ENCODE measurements at places on chromosomes 1 and 21.

DNA sequence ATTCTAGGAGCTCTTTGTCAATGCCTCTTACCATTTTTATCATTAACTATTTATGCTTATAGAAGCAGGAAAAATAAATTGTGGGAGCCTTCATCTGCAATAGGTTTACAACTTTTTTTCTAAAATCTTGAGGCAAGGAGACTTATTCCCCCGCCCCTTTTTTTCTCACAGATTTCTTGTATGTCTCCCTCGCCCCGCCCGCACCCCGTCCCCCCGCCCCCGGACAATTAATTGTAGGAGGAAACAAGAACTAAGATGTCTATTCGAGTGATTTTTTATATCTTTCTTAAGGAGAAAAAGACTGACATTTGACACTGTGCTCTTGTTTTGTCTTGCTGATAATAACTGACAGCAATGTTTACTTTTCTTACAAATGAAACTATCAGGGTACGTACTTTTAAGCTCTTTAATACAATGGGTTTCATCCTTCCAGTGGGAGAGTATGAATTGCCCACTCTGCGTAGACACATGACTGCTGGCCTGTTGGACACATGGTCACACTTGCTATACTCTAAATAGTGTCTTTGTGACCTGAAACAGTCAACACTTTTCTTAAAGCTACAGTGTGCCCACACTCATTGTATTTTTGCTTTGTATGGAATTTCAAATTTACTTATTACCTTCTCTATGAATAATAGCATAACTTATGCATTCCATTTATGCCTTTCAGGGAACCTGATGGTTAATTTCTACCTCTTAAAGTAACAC is 1.5 kb upstream of the IVNS1ABP start:
- no peak for DNase-seq

DNA sequence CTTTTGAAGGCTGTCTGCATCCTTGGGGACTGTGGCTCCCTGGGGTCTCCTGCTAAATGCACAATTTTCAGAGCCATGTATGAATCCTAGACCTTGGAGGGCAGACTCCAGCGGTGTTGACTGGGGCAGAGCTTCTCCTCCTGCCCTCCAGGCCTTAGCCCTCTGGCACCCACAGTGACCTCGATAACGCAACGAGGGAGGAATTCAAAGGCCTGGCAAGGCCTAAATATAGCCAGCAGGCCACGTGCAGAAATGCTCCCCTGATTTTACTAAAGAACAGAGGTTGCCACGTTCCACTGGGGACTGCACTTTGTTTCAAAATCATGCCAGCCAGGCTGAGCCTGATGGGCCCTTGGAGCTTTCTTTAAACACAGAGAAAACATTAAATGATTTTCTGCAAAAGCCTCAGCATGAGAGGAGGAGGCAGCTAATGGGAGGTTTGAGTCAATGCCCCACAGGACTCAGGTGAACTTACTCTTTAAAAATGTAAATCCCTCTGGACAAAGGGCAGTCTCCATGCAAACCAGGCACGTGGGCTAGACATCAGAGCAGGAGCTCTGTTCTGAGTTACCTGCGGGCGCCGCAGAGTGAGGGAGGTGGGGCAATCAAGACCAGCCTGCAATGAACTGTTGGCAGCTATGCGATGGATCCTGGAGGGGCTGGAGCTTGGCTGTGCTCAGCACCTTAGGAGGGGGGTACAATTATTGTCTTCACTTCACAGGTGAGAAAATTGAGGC is 28.0 kb downstream of the GRIK3 start:
- no peak for DNase-seq

DNA sequence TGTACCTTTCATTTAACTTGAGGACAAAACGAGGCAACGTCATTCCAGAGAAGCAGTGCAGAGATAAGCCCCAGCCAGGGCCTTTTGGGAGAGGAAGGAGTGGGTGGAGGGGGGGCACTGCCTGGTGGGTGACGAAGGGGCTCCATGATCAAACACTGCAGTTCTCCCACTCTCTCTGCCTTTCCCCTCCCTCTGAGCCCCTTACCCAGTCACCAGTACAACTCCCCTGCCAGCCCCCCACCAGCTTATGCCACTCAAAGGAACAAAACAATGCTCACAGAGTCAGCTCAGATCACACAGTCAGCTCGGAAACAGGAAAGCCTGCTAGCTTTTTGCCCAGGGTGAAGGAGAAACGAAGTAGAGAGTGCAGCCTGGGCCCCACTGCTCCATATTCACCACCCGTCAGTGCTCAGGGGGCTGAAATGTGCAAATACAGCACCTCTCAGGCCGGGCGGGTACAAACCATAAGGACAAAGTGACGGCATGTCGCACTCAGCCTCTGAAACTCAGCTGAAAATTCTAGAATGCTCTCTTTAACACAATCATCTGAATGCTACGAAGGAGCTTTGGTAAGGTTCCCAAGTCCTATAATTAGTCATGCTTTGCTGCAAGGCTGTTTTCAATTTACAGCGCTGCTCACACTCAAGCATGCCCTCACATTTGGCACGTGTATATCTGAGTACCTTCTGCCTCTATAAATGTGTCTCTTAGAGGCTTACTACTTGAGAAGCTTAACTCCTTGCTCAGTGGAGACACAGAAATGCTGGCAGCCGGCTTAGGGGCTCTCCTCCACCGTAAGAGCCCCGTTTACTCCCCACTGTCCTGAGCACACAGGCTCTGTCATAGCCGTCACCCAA is 65.8 kb upstream of the RAB4A start:
- DNase-seq = peak; percentile 12

GRCh38 chr1:52368383-52369172 is 2.6 kb upstream of the CC2D1B start:
- DNase-seq = peak; percentile 26

GRCh38 chr1:243420946-243421685 is 165.3 kb downstream of the SDCCAG8 start:
- peak; percentile 100 for DNase-seq

GRCh38 chr1:15370781-15371520 is 38.7 kb upstream of the EFHD2 start:
- no peak for DNase-seq

DNA sequence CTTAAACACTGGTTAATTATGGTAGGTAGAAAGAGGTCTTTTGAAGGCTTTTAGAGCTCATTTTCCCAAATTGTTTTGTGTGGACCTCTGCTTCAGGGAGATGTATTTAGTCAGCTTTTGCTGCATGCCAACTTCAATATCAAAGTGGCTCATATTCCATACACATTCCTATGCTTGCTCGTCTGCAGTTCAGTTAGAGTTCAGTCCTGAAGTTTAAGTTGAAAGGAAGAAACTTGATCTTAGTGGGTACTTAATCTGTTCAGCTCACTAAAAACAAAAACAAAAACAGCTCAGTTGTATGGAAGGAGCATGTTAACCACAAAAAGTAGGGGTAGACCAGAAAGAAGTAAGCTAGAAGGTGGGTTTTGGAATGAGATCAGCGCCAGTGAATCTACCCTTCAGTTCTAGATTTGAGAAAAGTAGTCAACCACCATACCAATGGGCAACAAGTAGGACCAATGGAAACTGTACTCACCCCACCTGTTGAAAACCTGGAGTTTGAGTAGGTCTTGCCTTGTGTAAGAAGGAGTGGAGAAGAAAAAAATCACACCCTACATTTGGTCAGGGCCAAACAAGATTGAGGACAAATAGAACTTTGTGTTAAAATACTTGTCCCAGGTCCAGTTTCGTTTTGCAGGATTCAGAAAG is 58.0 kb downstream of the LEPR start:
- no peak for DNase-seq

GRCh38 chr1:167196166-167196565 is 24.5 kb upstream of the POU2F1 start:
- peak; percentile 87 for DNase-seq

GRCh38 chr1:153343811-153344717 is 4.6 kb downstream of the PGLYRP4 start:
- DNase-seq = no peak

- DNase-seq = no peak
Measured at GRCh38 chr21:46119144-46119636, 21.3 kb downstream of the COL6A2 start.

DNA sequence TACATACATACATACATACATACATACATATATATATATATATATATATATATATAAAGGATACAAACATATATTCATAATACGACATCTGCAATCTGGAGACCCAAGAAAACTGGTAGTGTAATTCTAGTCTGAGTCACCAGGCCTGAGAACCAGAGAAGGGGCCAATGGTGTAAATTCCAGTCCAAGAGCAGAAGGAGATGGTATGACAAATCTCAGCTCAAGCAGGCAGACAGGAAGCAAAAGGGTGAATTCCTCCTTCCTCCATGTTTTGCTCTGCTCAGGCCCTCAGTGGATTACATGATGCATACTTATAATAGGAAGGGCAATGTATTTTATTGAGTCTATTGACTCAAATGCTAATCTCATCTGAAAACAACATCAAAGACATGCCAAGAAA is 1060.4 kb upstream of the TMPRSS15 start:
- DNase-seq = no peak

DNA sequence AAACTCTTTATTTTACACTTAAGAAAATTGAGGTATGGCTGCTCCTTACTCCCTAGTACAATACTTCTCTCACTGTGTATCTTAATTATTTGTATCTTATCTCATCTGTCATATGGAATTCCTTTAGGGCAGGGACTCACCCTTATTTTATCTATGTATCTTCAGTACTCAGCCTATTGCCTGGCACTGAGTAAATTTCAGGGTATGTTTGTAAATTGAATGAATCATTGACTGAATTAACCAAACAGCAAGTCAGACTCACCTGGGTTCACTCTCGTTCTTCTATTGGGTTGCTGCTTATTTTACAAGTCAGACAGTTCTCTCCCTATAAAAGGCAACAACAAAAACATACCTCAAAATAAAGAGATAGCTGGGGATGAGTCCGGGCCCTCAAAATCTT is 63.8 kb downstream of the LAMC1 start:
- DNase-seq = no peak

GRCh38 chr1:119139857-119140176 is 636 bp downstream of the WARS2 start:
- DNase-seq = peak; percentile 34

GRCh38 chr1:185365951-185366350 is 48.9 kb upstream of the IVNS1ABP start:
- no peak for DNase-seq

DNA sequence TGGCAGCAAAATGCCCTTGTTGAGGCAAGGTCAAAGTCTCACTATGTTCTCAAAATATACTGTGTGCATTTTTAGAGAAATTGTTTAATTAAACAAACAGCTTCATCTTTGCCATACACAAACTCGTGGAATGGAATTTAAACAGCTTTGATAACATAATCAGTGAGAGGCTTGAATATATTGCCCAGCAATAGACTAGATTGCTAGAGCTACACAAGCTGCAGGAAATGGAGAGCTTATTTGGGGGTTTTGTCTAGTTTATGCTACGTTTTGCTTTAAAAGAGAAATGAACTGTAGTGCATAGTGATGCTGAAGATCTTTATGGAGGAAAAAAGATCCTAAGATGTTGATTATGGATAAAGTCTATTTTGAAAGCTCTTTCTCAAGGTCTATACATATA is 166.8 kb upstream of the HMCN1 start:
- no peak for DNase-seq

DNA sequence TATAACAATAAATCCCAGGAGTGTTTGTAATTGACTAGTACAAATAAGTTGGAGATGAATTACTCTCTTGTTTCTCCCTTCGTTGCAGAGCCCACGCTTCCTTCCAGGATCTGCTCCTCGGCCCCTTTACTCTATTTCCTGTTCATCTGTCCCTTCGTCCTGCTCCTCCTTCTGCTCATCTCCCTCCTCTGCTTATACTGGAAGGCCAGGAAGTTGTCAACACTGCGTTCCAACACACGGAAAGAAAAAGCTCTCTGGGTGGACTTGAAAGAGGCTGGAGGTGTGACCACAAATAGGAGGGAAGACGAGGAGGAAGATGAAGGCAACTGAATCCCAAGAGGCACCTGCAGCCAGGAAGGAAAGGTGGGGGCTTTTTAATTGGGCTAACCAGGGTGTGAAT is 26.4 kb upstream of the TTF2 start:
- no peak for DNase-seq

DNA sequence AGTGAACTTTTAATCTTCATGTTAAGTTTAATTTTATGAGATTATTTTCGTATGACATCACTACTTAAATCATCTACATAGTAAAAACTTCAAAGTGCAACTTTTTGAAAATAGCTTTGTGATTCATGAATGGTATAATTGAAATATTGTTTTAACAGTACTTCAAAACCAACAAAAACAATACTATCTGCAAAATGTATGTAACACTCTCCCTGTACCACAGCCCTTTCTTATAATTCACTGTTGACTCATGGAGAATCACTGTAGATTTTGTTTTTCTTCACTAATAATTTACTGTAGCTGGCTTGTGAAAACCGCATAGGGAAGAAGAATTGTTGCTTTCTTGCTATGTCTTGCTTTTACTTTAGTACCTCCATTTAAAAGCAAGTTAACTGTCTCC is 301.4 kb upstream of the ADAMTS5 start:
- DNase-seq = no peak

DNA sequence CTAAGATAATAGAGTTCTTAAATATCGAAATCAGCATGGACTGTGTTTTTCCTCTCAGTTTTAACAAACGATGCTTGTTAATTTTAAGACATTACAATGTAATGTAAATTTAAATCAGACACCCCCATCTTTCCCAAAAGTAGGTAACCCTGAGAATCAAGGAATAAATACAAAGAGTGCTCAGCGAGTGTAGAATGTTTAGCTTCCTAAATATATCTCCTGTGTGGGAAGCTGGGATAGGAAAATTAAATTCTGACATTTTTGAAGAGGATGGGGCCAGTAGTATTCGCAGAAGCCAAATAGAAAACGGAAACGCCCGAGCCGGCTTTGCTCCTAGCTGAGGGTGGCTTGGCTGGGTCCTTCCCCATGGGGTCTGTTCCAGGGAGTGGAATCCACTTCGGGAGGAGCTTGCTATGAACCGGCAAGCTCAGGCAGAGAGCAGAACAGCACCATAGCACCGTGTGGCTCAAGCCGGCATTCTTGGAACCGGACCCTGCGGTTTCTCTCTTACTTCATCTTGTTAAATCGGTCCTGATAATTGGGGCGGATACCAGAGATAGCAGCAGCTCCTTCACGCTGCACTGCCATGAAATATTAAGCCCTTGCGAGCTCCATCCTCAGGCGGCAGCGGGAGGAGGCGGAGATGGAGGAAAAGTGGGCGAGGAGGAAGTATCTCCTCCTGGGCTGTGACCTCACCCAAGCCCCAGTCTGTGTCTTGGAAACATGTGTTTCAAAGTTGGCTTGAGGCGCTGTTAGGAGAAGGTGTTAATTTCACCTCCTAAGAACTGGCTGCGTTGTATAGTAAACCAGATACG is 24.9 kb downstream of the MAP3K7CL start:
- no peak for DNase-seq

- no peak for DNase-seq
Measured at GRCh38 chr1:243974451-243975292, 76.4 kb upstream of the ZBTB18 start.

GRCh38 chr21:46081022-46081861 is 16.7 kb upstream of the COL6A2 start:
- no peak for DNase-seq

GRCh38 chr1:101044749-101045148 is 19.2 kb upstream of the DPH5 start:
- DNase-seq = no peak

- DNase-seq = no peak
Measured at GRCh38 chr1:54882519-54882918, 4.5 kb downstream of the DHCR24 start.

GRCh38 chr1:190098756-190099155 is 378.9 kb downstream of the BRINP3 start:
- no peak for DNase-seq

- no peak for DNase-seq
Measured at GRCh38 chr1:222182641-222183040, 365.3 kb downstream of the HHIPL2 start.
